ENCODE measurements at places on chromosomes 1 and 21.
A peak's percentile ranks its signal among the peaks of the same experiment; 100 is the strongest.

DNA sequence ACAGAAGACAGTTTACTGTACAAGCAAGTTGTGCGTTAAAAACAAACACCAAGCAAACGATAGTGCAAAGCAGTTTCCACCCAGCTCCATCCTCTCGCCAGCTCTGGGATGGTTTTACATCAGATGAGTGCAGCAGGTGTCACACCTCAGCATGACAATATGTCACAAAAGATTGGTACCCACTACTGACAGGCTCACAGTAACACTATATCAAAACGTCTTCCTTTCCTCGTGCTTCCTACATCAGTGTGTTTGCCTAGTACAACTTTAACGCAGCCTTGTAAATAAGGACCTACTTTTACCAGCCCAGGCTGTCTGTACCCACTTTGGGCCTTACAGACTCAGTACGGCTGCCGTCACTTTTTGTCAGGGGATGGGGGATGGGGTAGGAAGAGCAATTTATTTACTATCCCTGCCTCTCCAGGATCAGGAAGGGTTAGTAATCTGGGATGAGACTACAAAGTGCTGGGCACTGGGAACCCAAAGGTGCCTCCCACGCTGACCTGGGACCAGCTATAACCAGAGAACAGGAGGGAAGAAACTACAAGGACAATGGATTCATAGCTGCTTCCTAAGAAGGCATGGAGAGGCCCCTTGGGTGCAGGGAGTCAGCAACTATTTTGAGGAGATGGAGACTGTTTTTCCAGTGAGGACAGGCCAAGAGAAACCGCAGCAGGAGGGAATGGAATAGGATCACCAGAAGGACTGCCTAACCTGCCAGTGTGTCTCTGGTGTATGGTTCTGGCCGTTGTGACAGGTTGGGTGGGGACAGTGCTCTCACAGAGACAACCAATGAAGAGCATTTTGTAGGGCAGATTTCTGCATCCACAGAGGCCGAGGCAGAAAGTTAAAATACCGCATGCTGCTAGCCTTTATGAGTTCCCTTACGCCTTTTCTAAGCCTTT lies 30.2 kb downstream of the RUNX3 start:
- no peak for DNase-seq

- DNase-seq: no peak
Observed at GRCh38 chr1:156050376-156050775, 3.2 kb downstream of the UBQLN4 start.

- no peak for DNase-seq
Observed at GRCh38 chr21:28856588-28857250, 136.0 kb downstream of the LTN1 start.

GRCh38 chr21:46151989-46152926 lies 3.1 kb downstream of the FTCD start:
- DNase-seq: no peak

DNA sequence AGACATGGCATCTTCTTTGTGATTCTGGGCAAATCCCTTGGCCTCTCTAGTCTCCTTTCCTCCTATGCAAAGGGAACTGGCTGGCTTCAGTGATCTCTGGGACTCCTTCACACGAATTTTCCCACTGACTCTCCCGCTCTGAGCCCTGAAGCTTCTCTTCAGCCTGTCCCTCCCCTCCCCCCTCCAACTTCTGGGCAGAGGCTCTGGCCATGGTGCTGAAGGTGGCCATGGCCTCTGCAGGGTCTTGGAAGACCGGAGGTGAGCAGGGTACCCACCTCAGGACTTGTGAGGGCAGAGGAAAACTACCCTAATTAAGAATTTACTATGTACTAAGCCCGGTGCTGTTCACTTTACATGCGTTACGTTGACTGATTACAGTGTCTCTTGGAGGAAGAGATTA lies 29.4 kb upstream of the POU3F1 start:
- peak; percentile 32 for DNase-seq

DNA sequence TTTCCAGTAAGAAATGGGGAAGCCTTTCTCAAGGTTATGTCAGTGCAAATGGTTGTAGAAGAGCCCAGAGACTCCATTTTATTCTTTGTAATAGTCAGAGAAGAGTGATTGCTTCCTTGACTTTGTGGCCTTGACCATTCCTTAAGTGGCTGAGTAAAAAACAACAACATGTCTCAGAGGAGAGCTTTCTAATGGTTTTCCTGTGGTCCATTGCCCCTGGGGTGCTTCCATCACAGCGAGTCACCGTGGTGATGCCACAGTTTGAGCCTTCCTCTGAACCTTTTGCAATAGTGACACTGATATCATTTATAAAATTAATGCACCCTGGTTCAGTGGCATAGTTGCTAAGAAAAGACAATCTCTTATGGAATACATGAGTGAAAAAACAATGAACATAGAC lies 38.6 kb downstream of the PAPPA2 start:
- DNase-seq: peak; percentile 16

- no peak for DNase-seq
Observed at GRCh38 chr1:197343663-197344273, 75.7 kb downstream of the CRB1 start.

GRCh38 chr1:15180189-15180588 lies 26.6 kb downstream of the TMEM51 start:
- no peak for DNase-seq

- no peak for DNase-seq
Observed at GRCh38 chr1:100578201-100578600, 40.3 kb downstream of the GPR88 start.

GRCh38 chr21:28639737-28640136 lies 352.9 kb downstream of the LTN1 start:
- no peak for DNase-seq

GRCh38 chr1:244137725-244138124 lies 86.6 kb downstream of the ZBTB18 start:
- peak; percentile 45 for DNase-seq

- DNase-seq: no peak
Observed at GRCh38 chr1:91876040-91876470, 9.9 kb downstream of the TGFBR3 start.

GRCh38 chr1:5053744-5054143 lies 399.3 kb downstream of the AJAP1 start:
- DNase-seq: no peak

DNA sequence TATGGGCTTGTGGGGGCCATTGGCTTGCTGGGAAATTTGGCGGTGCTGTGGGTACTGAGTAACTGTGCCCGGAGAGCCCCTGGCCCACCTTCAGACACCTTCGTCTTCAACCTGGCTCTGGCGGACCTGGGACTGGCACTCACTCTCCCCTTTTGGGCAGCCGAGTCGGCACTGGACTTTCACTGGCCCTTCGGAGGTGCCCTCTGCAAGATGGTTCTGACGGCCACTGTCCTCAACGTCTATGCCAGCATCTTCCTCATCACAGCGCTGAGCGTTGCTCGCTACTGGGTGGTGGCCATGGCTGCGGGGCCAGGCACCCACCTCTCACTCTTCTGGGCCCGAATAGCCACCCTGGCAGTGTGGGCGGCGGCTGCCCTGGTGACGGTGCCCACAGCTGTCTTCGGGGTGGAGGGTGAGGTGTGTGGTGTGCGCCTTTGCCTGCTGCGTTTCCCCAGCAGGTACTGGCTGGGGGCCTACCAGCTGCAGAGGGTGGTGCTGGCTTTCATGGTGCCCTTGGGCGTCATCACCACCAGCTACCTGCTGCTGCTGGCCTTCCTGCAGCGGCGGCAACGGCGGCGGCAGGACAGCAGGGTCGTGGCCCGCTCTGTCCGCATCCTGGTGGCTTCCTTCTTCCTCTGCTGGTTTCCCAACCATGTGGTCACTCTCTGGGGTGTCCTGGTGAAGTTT lies 550 bp downstream of the RXFP4 start:
- no peak for DNase-seq

DNA sequence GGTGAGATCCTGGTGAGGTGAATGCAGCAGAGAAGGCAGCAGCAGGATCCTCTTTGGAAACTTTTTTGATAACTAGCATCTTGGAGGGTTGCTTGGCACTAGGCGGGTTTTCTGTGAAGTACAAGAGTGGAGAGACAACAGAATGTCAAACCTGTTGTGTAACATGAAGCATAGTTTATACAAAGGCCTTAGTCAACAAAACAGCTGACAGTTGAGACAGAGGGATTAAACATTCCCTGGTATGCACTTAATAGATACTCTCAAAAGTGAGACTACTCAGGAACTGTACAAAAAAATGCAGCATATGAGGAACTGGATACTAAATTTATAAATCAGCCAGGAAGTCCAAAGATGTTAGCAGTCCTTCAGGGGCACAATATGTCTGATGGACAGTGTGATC lies 16.4 kb upstream of the CCDC17 start:
- no peak for DNase-seq

GRCh38 chr1:175338387-175339135 lies 146.0 kb upstream of the KIAA0040 start:
- no peak for DNase-seq

DNA sequence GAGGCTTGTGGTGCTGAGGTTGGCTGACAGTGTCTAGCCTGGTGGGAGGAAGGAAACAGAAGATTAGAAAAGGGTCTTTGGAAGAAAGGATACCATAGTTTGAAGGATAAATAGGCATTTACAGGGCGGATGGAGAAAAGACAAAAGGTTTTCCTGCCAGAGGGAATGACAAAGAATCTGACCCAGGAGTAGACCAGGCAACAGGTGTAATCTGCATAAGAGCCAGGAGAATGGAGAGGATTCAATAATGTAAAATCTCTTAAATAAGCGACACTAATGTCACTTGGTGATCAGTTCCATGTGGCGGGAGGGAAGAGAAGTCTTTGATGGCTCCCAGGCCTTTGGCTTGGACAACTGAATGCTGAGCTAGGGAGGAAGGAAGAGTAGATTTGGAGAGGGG lies 9.4 kb downstream of the MECR start:
- no peak for DNase-seq

- DNase-seq: no peak
Observed at GRCh38 chr1:15727021-15727420, 9.0 kb upstream of the SLC25A34 start.

GRCh38 chr21:42609811-42610210 lies 43.6 kb upstream of the PDE9A start:
- no peak for DNase-seq

DNA sequence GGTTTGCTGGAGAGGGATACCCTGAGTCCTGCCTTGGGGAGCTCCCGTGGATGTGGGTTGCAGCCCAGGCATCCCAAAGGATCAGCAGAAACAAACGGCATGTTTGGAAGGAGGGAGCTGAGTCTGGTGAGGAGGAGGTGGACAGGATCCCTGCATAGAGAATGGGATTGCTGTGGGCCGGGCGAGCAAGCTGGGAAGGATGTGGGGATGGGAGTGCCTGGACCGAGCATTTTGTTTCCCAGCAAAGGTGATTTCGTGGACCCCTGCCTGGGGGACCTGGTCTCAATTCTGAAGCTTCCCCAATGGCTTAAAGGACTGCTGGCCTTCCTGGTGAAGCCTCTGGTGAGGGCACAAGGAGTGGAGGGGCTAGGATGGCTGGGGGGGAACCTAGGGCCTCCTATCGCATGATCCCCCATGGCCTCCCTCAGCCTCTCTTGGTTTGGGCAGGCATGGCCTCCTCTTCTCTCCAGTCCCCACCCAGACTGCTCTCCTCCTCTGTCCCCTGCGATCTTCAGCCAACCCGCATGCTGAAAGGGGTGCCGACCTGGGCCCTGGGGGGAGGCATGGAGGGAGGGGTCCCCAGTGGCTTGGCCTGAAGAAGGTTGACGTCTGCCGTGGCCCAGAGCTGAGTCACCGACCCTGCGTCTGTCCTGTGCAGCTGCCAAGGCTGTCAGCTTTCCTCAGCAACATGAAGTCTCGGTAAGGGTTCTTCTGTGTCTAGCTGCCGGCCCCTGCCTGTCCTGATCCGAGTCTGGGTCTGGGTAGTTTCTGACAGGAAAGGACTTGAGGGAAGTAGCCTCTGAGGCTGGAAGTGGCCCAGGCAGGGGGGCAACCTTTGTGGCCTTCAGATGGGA lies 16.3 kb downstream of the FAAH start:
- DNase-seq: no peak

DNA sequence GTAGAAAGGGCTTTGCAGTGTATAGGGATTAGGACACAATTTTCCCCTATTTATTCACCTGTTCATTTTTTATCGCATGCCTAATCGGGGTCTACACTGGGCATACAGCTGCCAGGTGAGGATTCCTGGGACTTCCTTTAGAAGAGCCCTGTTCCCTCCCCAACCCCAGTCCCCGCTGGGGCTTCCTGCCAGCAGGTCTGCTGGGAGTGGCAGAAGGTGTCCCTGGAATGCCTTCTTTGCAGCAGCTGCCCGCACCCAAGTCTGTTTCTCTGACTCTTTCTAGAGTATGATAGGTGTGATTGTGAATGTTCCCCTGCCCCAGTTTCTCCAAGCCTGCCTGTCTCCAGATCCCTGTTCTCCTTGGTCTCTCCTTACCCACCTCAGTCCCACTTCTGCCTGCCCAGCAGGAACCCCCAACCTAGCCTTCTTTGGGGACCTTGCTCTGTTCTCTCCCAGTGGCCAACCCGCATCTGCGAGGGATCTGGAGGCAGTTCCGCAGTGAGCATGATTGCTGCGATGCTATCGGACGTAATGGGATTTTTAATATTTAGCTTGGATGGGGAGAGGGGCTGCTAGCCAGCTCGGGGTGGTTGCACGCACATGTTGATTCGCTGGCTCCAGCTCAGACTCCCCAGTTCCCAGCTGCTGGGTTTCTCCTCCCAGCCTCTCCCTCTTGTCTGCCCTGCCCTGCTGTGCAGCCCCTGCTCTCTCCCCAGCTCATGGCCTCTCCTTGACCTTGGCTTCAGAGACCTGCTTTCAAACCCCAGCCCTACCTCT lies 79.8 kb downstream of the EPHB2 start:
- no peak for DNase-seq

GRCh38 chr1:85577419-85578320 lies 2.9 kb upstream of the CCN1 start:
- no peak for DNase-seq

DNA sequence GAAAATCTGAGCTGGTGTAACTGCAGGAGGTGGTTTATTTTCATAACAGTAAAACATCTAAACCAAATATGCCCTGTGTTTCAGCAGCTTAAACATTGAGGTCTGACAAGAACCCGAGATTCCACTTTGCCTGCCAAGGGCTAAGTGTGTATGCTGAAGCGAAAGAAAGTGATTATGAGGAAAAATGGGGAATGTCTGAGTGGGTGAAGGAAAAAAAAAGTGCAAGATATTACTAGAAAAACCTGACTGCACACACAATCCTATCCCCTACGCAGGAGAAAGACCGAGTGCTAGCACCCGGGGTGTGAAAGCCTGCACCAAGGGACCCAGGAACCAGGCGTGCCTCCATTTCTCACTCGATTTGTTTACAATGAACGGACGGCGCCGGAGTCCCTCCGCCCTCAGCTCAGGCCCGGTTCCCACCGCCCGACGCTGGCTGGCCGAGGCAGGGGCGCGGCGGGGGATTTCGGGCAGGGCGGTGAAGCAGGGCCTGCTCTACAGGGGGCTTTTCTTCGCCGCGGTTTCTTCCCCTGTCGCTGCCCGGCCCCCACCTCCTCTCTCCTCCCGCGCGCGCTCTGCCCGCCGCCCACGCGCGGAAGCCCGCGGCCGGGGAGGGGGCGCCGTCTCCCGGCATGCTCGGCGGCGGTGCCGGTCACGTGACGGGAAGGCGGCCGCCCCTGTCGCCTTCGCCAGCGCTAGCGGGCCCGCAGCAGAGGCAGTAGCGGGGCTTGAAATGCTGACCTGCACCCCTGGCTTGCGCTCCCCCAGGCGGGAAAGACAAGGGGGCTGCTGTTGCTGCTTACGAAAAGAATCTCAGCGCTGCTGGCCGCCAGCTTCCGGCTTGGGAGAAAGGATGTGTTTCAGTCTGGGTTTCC lies 35.9 kb downstream of the ITPKB start:
- DNase-seq: peak; percentile 72

GRCh38 chr1:68916221-68916902 lies 419.5 kb upstream of the DEPDC1 start:
- DNase-seq: peak; percentile 57

- DNase-seq: peak; percentile 58
Observed at GRCh38 chr1:185917646-185918045, 183.5 kb downstream of the HMCN1 start.

- no peak for DNase-seq
Observed at GRCh38 chr1:241640867-241641622, 876 bp upstream of the CHML start.
